ENCODE measurements at places on chromosomes 1 and 21. TPM values are rescaled to one million over a fixed set of nuclear protein-coding genes. Genes with fewer than 3 reads are reported as not detected.
A peak's percentile ranks its signal among the peaks of the same experiment; 100 is the strongest.

Gene ERG
- total RNA-seq: 27.2 TPM

Gene UBASH3A
- total RNA-seq: 0.47 TPM

Gene CELA3A
- not detected for total RNA-seq

DNA sequence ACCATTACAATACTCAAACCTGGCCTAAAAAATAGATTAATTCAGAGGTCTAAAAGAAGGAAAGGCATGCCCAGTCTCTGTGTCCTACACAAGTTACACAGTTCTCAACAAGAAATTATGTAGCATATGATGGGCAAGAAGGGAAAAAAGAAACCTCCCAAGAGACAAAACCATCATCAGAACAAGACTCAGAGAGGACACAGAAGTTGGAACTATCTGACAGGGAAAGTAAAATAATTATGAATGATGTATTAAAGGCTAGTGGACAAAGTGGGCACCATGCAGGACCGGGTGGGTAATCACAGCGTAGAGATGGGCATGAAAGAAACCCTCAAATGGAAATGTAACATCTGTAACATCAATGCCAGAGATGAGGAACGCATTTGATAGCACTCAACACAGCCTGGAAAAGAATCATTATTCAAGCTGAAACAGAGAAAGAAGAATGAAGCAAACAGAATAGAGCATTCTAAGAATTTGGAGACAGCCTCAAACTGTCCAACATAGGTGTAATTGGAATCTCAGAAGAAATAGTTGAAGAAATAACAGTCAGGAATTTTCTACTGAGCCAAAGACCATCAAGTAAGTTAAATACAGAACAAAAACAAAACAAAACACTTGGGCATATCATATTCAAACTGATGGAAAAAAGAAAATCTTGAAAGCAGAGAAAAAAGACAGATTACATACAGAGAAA, 29.7 kb downstream of the PER3 start:
- no peak for DNase-seq

- DNase-seq: peak; percentile 78
These were observed 16.9 kb upstream of the TDRD10 start for GRCh38 chr1:154485106-154485505.

GRCh38 chr1:172384656-172385055, 35.8 kb upstream of the C1orf105 start:
- no peak for DNase-seq

DNA sequence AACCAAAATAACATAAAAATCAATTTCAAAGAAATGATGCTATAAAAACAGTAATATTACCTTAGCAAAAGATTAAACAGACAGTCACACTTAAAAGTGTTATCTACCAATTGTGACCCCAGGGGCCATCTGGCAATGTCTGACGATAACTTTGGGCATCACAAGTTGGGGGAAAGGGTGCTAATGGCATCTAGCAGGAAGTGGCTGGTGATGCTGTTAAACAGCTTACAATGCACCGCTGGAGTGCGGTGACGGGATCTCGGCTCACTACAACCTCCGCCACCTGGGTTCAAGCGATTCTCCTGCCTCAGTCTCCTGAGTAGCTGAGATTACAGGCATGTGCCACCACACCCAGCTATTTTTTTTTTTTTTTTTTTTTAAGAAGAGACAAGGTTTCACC, 27.6 kb downstream of the NUP133 start:
- no peak for DNase-seq

DNA sequence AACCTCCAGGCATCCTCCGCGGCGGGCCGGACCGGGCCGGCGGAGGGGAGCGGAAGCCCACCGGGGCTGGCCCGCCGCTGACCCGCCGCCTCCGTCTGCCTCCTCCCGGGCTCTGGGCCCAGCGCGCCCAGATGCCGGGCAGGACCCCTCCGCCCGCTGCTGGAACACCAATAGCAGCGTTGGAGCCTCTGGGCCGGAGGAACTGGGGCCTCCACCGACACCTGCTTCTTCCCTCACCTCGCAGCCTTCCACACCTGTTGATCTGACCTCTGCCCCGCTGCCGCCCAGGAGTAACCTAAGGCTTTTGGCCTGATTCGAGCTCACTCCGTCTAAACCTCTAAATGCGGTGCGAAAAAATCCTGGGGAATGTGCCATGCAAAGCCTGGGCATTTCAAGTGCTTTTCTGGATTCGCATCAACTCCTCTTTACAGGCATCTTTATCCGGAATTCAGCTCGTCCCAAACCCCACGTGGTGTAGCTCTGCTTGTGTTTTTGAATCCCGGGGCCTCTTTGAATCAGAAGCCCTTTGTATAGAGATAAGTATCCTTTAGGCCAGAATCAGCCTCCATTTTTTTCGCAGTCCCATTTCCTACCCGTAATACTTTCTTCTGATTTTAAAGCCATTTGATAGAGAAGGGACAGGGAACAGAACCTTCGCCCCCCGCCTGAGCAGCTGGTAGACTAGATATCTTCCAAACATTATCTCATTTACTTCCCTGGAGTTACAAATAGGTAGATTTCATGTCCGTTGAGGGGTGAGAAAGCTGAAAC, 680 bp upstream of the CNN3 start:
- DNase-seq: no peak

DNA sequence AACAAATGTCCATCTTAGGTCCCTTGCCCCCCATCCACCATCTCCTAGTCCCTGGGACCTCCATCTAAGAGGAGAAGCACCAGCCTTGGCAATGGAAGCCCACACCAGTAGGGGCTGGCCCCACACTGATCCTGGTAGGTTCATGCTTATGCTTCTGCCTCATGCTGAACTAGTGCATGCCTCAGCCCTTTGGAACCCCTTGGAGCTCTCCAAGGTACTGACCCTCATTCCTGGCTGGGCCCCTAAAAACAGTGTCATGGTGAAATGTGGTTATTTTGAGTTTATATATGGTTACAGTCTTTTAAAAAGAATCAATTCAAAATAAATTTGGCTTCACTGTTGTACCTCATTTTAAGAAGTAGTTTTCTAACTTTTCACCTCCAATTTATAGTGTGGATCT, 108.3 kb downstream of the HIVEP3 start:
- no peak for DNase-seq

- DNase-seq: no peak
These were observed 123.8 kb downstream of the PRDM16 start for GRCh38 chr1:3192825-3193224.

DNA sequence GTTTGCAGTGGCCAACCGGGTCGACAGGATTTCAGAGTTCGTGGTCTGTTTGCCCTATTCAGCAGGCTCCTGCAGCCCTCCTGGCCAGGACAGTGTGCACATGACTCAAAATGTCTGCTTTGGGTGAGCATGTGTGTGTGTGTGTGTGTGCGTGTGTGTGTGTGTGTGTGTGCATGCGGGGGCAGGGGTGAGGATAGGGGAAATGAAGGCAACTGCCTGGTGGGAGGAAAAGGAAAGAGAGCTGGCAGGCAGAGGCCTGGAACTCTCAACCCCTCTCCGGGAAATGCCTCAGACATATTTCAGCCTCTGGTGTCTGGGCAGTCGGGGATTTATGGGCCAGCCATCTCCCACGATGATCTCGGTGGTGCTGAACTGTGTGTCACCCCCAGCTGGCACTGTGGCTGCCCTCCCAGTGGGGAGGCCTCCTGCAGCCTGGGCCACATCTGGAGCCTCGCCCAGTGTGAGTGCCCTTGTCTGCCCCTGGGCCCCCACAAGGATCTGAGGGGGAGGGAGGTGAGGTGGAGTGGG, 15.2 kb downstream of the CDCP2 start:
- no peak for DNase-seq
